ENCODE measurements at places on chromosomes 2 and 18.

GRCh38 chr2:232688201-232688600, 8.9 kb upstream of the GIGYF2 start:
- DNase-seq = no peak

GRCh38 chr2:26460613-26461031, 17.3 kb downstream of the OTOF start:
- no peak for DNase-seq

DNA sequence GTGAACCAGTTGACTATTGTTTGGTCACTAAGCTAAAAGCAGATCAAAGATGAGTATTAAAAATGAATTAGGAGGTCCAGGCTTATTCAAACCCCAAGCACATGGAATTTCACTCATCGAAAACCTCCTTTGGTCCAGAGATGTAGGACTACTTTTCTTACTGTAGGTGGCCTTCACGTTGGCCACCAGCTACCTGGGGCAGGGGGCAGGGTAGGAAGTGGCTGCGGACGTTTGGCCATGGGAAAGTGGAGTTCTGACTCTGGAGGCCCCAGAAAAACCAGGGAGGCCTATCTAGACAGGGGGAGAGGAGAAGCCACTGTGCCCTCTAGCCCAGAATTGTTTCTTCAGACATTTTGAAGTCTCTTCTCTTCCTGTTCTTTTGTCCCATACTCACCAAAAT, 31.8 kb upstream of the CABLES1 start:
- no peak for DNase-seq

- no peak for DNase-seq
Measured at GRCh38 chr2:189676471-189676870, 2.0 kb downstream of the ANKAR start.

DNA sequence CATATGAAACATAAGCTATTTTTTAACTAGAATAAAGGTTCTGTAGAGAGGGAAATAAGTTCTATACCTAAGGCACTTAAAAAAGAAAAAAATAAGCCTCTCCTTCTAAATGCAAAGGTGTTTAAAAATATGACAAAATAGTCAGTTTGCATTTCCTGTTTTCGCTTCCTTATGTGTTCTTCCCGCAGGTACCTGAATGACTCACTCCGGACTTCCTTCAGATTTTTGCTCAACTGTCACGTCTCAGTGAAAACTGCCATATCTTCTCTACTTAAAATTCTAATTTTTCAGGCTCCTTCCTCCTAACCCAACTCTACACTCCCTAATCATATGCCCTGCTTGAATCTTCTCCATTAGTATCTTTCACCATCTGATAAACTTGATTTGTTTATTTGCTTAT, 1333.1 kb downstream of the LRP1B start:
- DNase-seq = no peak

GRCh38 chr2:221289389-221289788, 282.7 kb downstream of the EPHA4 start:
- DNase-seq = no peak

DNA sequence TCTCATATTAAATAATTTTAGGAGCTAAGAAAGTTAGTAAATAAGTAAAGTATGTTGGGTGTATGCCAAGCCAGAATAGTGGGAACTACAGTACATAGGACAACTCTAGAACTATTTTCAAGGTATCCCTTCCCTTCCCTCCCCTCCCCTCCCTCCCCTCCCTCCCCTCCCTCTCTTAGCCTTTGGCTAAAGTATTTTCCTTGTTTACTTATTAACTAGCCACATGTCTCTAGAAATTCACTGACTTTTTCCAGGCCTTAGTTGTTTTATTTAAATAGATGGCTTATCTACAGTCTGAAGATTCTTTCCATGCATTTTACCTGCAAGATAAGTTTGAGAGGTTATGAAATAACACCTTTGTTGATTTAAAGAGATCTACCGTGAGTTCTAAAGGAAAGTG, 402.1 kb downstream of the PARD3B start:
- no peak for DNase-seq

- peak; percentile 62 for DNase-seq
Measured at GRCh38 chr2:104853534-104854497, at the start of gene POU3F3. POU3F3 (plus strand) TSS chr2:104854115; CDS start chr2:104855511, 1,396 bp downstream.

DNA sequence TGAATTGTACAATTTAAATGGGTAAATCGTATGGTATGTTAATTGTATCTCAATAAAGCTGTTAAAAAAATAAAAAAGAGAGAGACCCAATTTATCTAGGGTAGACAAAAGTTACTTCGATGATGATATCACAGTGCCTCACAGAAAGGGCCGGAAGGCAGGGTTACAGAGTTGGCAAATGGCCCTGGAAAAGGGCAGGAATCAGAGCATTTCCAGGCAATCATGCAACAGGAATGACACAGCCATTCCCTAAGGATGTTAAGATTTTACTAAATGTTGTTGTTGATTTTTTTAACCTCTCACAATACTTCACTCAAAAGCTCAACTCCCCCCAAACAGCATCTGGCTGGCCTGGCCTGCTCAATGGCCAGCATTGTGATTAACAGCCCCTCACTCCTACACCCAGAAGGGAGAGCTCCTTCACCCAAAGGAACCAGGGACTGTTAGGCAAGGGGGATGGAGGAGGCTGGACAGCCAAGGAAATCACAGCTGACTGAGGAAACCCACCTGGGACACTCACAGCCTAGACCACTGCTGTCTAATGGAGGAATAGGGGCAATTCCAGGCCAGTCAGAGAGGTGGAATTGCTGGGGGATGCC, 7.7 kb upstream of the SP100 start:
- DNase-seq = no peak

DNA sequence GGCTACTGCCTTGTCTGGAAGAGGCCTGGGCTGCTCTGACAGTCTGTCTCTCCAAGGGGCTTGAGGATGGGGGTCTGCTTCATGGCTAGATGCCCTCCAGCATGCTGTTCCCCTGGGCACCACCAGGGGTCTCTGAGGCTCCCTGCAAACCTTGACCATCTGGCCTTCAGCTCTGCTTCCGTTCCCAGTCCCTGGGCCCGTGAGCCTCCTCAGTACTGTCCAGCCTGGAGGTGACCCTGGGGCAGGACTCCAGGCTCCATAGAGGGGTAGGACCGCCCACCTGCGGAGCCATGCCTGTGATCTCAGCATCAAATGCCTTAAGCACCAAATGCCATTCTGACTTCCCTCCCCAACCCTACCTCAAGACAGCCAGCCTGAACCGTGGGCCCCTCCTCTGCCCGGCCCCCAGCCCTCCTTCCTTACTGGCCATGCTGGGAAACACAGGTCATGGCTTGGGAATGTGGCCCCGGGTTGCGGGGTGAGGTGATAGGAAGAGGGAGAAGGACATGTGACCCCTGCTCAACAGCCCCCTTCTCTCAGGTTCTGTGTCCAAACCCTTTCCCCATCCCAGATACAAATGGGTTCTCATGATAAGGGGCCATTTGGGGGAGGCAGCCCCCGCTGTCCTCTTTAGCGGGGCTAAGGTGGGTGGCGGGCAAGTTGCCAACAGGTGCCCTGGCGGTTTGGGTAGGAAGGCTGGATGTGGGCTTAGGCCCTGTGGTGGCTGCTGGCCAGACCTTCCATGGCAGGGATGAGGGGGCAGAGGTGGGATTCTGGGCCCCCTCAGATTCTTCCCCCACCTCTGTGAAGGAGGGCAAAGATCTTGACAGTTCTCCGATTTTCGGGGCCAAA, 25.0 kb downstream of the SPEG start:
- DNase-seq = peak; percentile 64

GRCh38 chr2:84912984-84913383, 7.5 kb downstream of the TMSB10 start:
- DNase-seq = no peak

DNA sequence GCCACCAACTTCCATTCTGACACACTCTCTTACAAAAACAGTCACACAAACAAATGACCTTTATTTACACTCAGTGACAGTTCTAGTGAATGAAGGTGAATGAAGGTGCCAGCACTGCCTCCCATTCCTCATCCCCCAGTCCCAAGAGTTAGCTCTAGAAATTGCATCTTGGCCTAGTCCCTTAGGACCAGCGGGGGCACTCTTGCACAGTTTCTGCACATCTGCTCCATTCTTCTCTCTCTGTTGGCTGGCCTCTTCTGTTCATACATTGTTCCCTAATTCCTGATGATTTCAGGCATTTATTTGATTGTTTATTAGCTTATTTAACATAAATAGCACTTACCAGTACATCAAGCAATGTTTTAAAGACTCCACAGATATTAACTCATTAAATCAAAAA, 30.9 kb downstream of the GAREM1 start:
- DNase-seq = no peak

GRCh38 chr2:59572227-59572626, 981.2 kb downstream of the BCL11A start:
- DNase-seq = no peak

DNA sequence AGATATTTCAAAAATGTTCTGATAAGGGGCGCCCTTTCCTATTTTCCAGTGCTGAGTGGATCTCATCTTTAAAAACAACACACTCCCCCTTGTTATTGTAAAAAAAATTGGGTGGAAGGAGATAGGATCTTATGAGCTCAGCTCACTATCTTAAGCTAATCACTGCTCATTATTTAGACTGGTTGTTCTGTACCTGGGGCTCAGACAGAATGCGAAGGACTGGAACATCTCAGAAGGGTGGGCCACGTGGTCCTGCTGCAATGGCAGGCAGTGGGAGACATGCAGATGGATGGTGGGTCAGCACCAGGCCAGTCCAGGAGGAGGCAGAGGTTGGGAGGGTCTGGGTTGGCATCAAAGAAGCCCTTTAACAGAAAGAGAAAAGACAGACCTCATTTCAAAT, 48.3 kb upstream of the GPR155 start:
- no peak for DNase-seq

GRCh38 chr18:4906856-4907255, 290.2 kb downstream of the AKAIN1 start:
- no peak for DNase-seq

GRCh38 chr18:10430677-10431076, 23.8 kb upstream of the APCDD1 start:
- DNase-seq = no peak

DNA sequence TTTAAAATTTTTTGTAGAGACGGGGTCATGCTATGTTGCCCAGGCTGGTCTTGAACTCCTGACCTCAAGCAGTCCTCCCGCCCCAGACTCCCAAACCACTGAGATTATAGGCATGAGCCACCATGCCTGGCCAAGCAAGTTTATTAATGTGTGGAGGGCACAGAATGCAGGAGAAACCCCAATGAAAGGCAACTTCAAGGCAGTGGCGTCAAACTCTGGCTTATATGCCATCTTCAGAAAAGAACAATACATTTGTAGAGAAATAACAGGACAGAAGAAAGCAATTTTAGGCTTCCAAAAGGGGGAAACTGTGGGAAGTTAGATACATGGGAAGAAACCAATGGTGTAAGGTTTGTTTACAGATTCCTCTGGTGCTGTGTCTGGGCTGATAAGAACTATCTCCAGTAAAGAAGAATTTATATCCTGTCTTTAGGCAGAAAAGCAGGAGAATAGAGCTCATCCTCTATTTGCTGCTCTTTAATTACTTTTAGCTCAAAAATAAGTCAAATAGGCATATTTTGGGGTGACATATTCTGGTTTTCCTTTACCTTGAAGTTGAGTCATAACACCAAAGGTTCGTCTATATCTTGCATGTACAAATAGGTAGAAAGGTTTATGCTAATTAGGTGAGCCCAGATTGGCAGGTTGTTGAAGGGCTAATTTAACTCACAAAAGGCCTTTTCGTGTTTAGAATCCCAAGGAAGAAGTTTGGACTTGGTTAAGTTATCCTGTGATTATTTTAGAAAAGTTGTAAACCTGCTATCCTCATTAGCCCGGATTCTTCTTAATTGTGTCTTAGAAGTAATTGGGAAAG, 26.0 kb upstream of the TMEM214 start:
- no peak for DNase-seq

- DNase-seq = no peak
Measured at GRCh38 chr2:161417438-161418274, 1.6 kb downstream of the TBR1 start.

GRCh38 chr18:57220480-57220879, 73.6 kb downstream of the BOD1L2 start:
- no peak for DNase-seq

GRCh38 chr2:104523921-104524320, 330.0 kb upstream of the POU3F3 start:
- DNase-seq = no peak

- DNase-seq = no peak
Measured at GRCh38 chr2:218927876-218928275, 31.6 kb upstream of the CDK5R2 start.

DNA sequence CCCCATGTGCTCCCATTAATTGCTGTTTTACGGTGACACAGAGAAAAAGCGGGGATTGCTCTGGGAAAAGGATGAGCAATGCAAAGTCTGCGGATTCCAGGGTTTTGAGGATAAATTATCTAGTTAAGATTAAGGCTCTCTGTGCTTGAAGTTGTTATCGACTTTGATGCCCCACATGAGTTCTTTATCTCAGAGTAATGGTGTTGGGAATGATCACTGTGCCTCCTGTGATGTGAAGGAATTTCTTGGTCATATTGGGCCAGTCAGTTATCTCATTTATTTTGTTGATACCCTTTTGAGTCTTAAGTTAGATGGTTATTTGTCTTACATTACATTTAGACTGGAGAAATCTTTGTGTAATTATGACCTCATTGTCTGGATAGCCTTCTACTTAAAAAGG, 184.6 kb upstream of the MEX3C start:
- DNase-seq = no peak

- DNase-seq = no peak
Measured at GRCh38 chr2:182610231-182610630, 105.8 kb upstream of the DNAJC10 start.

- no peak for DNase-seq
Measured at GRCh38 chr18:79870301-79871025, 72.7 kb downstream of the KCNG2 start.

DNA sequence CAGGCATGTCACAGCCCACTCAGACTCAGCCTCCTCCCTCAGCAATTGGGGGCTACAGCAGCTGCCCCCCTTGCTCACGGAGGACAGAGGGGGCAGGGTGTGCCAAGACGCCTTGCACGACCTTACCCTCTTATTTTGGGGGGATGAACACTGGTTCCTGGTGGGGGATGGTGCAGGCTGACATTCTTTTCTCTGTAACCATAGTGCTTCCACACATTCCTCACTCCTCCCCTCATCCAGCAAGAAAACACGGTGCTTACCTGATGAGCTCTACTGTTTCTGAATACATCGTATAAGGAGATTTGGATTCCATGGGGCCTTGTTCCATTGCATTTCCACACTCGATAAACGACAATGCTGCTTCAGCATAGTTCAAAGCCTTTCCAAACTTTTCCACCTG, 75.4 kb upstream of the REV1 start:
- DNase-seq = no peak

- no peak for DNase-seq
Measured at GRCh38 chr2:241836292-241836691, 22.4 kb downstream of the PDCD1 start.

- no peak for DNase-seq
Measured at GRCh38 chr18:6521803-6522418, 107.2 kb upstream of the L3MBTL4 start.

- no peak for DNase-seq
Measured at GRCh38 chr2:217834744-217835513, 167.9 kb downstream of the TNS1 start.

DNA sequence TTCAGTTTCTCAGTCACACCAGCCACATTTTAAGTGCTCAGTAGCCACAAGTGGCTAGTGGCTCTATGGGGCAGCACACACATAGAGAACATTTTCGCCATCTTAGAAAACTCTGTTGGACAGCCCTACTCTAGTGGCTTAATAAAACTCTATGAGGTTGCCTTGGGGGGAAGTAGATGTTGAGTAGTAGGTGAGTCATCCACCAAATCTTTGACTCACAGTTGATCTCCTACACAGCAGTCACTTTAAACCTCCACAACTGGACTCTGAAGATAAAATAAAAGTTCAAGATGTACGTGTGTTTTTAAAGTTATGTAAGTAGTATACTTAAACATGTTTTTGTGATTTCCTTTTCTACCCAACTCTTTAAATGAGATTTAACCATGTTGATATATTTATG, 379.0 kb downstream of the SETBP1 start:
- no peak for DNase-seq
